Right kidney (tissue), 9 donors: ENCODE measurements at places on chromosomes 3 and 15.

DNA sequence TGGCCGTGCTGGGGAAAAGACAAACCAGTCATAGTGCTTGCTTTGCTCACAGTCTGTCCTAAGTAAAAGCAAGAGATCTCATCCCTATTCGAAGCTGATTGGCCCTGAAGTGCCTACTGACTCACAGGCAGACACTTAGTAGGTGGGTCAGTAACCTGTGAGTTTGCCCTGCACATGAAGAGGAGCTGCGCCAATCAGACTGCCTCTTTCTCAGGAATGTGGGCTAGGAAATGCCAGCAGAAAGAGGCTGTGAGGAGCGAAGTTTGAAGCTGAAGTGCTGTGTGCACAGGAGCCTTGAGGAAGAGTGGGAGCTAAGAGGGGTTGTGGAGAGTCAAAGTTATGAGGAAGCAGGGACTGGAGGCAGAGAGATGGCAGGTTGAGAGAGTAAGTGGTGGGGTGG is 126.8 kb downstream of the IL20RB start:
- DNase-seq = no peak

- DNase-seq = no peak
Observed at GRCh38 chr3:126024049-126024854, 55.3 kb downstream of the ROPN1B start.

GRCh38 chr15:32859996-32860395 is 142.2 kb downstream of the GREM1 start:
- DNase-seq = no peak

- DNase-seq = no peak
Observed at GRCh38 chr3:36403661-36404060, 23.4 kb downstream of the STAC start.

DNA sequence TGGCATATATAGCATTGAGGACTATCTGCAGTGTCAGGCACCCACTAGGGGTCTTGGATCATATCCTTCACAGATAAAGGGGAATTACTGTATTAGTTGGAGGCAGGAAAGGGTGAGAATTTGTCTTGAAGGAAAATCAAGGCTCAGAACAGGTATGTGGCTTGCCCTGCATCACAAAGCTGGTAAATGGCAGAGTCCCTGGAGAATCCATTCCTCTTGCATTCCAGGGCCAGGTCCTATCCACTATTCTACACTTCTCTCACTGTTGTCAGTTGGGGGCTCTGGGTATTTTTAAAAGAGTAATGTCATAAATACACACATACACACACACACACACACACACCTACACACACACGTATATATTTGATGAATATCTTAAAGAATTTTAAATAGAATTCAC is 19.8 kb upstream of the FGF12 start:
- no peak for DNase-seq

GRCh38 chr3:151404316-151404715 is 19.8 kb upstream of the P2RY12 start:
- DNase-seq = no peak

- peak; percentile 26 for DNase-seq
Observed at GRCh38 chr3:149479621-149480325, 5.3 kb downstream of the TM4SF4 start.

- DNase-seq = no peak
Observed at GRCh38 chr3:99084156-99084555, 182.7 kb upstream of the DCBLD2 start.

DNA sequence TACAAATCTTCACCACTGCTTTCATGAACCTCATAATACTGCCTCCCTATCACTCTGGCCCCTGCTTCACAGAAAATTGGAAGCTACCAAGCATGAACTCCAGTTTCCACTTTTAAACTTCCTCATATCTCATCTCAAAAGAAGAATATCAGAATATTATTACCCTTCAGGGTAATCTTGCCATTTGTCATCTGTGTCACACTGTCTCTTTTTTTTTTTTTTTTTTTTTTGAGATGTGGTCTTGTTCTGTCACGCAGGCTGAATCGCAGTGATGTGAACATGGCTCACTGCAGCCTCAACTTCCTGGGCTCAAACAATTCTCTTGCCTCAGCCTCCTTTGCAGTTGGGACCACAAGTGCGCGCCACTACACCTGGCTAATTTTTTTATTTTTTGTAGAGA is 80.4 kb upstream of the TCF12 start:
- no peak for DNase-seq

DNA sequence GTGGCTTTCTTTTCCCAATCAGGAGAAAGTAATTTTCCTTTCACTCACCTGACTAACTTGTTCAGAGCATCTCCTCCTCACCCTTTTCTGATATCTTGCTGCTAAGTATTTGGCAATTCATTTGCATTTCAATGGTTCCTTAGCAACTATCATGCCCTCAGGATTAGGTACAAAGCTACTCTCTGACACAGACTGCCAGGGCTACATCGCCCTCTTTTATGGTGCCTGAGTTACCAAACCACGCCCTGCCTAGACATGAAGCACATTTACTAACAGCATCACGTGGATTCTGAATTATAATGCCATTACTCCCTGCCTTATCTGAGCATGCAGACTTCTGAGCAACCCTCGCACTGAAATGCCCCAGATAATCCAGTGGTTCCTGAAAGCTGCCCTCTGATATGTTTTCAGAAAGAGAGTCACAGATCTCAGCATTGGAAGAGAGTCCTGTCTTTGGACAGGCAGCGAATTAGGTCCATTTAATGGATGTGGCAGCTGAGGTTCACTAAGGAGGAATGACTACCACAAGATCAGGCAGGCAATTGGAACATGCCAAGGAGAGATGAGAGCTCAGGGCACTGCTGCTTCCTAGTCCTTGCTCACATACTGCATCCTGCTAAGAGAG is 14.5 kb downstream of the EPHB1 start:
- no peak for DNase-seq

GRCh38 chr15:51866751-51867150 is 37.3 kb downstream of the TMOD3 start:
- DNase-seq = no peak

DNA sequence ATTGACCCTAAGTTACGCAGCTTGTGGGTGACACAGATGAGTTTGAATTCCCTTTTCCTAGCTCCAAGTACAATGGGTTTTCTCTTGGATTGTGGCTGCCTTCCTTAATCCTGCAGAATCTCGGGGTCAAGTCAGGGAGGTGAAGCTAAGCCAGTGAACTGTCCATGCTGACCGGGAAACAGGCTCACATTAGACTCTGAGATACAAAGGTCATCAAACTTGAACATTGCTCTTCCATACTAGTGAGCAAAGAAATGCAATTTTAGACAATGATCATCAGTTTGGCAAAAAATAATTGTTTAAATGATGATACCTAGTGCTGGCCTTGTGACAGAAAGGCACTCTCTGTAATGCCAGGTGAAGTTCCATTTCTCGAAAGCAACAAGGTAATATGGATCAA is 31.6 kb downstream of the SLC6A1 start:
- no peak for DNase-seq

DNA sequence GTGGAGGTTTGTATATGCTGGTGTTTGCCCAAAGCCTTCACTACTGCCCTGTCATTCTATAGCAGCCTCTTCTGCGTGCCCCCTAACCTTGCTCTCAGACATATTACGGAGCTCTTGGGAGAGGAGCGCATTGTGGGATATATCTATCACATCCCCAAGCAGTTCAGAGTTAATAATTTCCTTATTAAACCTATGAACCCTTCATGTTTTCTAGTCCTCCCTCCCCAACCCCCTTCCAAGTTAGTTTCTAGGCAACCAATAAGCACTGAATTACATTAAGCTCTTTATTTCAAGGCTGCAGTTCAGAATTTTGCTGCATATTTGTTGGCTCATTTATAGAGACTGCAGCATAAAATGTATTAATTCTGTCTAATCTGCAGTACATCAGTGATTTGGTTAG is 57.3 kb upstream of the GRM7 start:
- no peak for DNase-seq

DNA sequence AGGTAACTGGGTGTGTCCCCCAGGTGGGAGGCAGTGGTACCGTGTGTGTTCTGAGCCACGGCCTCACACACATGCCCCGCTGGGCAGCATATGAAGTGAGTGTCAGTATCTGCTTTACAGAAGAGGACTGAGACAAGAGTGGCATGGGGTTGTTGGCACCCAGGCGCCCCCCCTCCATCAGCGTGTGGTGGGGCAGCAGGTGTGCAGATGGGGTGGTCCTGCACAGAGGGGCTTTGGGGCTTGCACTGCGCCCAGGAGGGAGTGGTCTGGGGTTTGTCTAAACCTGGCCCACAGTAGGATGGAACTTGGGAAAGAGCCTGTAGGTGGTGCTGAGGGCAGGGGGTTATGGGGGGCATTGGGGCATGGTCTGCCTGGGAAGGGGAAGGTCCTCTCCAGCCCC is 176.0 kb downstream of the APBA2 start:
- no peak for DNase-seq

GRCh38 chr3:44729384-44729910 is at the start of gene ZNF501:
Gene ZNF501 (plus strand): TSS chr3:44729635. CDS start chr3:44734422, 4,787 bp downstream.
- DNase-seq = peak; percentile 90

GRCh38 chr15:61404567-61404966 is 175.5 kb upstream of the RORA start:
- no peak for DNase-seq

DNA sequence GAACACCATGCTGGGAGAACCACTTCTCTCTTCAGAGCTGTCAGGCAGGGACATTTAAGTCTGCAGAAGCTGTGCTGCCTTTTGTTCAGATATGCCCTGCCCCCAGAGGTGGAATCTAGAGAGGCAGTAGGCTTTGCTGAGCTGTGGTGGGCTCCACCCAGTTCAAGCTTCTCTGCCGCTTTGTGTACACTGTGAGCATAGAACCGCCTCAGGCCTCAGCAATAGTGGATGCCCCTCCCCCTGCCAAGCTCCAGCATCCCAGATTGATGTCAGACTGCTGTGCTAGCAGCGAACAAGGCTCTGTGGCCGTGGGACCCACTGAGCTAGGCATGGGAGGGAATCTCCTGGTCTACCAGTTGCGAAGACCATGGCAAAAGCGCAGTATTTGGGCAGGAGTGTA is 121.6 kb downstream of the NFKBIZ start:
- no peak for DNase-seq

GRCh38 chr3:186069199-186069598 is 39.7 kb downstream of the ETV5 start:
- DNase-seq = no peak

DNA sequence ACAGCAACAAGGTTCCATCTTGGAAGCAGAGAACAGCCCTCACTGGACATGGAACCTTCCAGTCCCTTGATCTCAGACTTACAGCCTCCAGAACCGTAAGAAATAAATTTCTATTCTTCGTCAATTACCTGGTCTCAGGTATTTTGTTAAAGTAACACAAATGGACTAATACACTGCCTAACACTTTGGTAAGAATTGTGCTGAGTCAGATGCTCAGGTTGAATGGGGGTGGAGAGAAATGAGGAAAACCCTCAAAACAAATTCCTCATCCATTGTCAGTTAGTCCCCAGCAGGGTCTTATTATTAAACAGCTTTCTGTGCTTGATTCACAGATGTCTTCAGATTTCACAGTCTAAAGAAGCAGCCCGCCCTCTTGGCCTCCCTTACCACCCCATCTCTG is 306.2 kb upstream of the SLCO3A1 start:
- DNase-seq = no peak

- no peak for DNase-seq
Observed at GRCh38 chr3:122668930-122669730, 11.5 kb upstream of the PARP14 start.

GRCh38 chr3:118098827-118099226 is 935.8 kb downstream of the IGSF11 start:
- no peak for DNase-seq

DNA sequence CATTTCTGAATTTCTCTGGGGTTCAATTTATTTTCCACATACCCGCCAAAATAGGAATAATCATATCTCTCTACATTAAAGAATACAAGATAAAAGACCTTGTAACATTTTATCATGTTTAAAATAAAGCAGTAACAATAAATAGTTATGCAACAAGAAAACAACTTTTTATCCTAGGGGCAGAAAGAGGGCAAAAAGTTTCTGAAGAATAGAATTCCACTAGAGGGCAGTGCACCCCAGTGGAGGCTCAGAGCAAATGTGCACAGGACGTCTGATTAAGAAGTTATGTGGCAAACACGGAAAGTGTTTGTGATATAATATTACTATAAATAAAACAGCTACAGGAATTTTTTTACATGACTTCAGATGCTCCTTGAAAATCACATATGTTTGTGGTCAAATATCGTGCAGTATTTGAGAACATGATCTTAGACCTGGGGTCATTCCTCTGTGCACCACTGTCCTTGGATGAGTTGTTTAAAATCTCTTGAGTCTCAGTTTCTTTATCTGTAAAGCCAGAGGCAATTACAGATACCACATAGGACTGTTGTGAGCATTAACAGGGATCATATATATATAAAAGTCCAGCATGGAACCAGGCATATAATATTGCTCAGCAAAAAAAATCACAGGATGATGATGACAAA is 13.2 kb upstream of the PIK3R4 start:
- peak; percentile 49 for DNase-seq

- DNase-seq = no peak
Observed at GRCh38 chr3:77780278-77780996, 740.5 kb downstream of the ROBO2 start.

DNA sequence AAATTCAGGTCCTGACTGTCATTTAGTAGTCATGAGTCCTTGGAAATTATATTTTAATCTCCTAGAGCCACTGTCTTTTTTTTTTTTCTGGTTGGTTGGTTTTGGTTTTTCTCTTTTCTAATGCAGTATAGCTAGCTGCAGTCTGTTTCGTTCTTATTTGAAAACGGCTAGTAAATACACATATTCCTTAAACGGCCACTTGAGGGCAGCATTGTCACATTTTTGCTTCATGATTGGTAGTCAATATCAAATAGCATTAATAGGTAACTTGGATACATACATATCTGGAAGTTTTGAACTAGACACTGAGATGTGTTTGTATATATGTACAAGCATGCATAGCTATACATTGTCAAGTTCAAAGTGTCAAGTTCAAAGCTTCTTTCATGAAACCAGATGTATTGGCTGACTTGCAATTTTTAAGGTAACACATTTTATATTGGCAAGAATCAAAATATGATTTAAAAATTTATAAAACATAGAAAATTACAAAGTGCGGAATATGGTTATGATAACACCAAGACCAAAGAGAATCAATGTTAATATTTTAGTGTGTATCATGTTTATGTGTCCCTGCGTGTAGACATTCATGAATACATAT is 22.5 kb downstream of the GABRA5 start:
- DNase-seq = no peak

GRCh38 chr3:71726146-71726545 is 944 bp upstream of the EIF4E3 start:
- DNase-seq = no peak

- DNase-seq = peak; percentile 94
Observed at GRCh38 chr3:170869645-170870593, at the start of gene RPL22L1. Gene RPL22L1 (minus strand): TSS chr3:170870195. CDS start chr3:170870167, 28 bp downstream.

DNA sequence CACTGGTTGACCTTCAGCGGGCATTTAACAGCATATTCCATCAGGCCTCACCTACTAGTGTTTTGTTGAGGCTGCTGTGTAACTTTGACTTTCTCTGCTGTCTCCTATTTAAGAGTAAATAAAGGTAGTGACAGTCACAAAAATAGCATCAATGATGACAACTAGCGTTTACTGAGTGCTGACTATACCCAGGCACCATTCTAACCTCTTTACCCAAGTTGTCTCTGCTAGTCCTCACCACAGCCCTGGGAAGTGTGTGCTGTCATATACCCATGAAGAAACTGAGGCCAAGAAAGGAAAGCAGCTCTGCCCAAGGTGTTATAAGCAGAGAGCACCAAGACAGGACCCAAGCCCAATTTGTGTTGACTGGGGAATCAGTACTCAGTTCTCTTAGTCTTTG is 286.4 kb upstream of the CTDSPL start:
- no peak for DNase-seq

- DNase-seq = no peak
Observed at GRCh38 chr3:99505646-99506269, 132.6 kb upstream of the COL8A1 start.

GRCh38 chr15:59372352-59373211 is at the start of gene MYO1E:
Gene MYO1E (minus strand): TSS chr15:59372871. CDS start chr15:59372500, 371 bp downstream.
- DNase-seq = peak; percentile 99

- DNase-seq = no peak
Observed at GRCh38 chr3:104933972-104934371, 432.7 kb upstream of the ALCAM start.
